ENCODE measurements at places on chromosomes 2 and 18. TPM values are rescaled to one million over a fixed set of nuclear protein-coding genes. Genes with fewer than 3 reads are reported as not detected.

HOXD4 gene
- total RNA-seq: not detected

- no peak for DNase-seq
Observed at GRCh38 chr18:26480897-26481795, 67.2 kb downstream of the KCTD1 start.

GRCh38 chr2:29015701-29016470, 34.8 kb downstream of the TOGARAM2 start:
- no peak for DNase-seq

DNA sequence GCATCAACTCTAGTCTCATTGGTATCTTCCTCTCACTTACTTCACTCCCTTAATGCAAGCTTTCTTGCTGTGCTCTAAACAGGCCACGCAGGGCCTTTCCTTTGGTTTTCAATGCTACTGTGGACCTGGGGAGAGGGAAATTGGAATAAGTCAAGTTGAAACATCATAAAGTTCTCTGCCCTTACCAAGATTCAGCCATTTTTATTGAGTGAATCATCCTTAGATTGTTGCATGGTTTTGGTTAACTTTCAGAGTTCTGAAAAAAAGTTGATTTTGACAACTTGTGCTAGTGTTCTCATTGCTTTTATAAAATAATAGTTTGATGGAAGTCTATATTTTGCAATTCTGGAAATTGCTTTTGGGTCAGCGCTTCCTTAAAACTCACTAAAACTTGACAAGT, 852.8 kb upstream of the ACVR2A start:
- no peak for DNase-seq

- DNase-seq: no peak
Observed at GRCh38 chr2:60741576-60741975, 14.5 kb upstream of the PAPOLG start.

GRCh38 chr2:141439524-141439923, 691.3 kb downstream of the LRP1B start:
- DNase-seq: no peak

- peak; percentile 42 for DNase-seq
Observed at GRCh38 chr2:239283961-239284795, 116.6 kb downstream of the HDAC4 start.
